ENCODE measurements at places on chromosomes 2 and 18.
A peak's percentile ranks its signal among the peaks of the same experiment; 100 is the strongest.

GRCh38 chr2:20446917-20447436 is at the start of gene RHOB:
RHOB (plus strand) TSS chr2:20447074; CDS start chr2:20447466, 392 bp downstream.
- DNase-seq, result peak; percentile 100

- no peak for DNase-seq
Measured at GRCh38 chr2:159045545-159046454, 77.4 kb downstream of the TANC1 start.

- DNase-seq, result peak; percentile 89
Measured at GRCh38 chr2:237456200-237456843, 30.7 kb upstream of the MLPH start.

DNA sequence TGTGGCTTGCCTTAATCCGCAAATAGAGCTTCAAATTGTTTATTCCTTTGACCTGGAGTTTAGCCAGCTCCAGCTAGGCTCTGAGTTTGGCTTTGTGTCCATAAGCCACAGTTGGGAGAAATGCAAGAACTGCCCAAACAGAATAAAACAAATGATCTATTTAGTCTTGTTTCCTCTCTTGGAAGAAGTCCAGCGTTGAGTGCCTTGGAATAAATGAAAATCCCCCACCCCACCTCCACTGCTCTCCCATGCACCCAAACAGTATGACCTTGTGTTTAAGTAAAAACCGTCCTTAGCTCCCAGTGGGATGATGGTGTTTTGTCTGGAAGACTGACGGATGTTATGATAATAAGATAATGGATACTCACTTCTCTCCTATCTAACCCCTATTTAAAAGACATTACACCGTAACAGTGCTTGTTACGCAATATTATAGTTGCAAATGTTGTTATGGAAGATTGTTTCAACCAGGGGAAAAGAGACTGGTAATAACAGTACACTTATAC is 3.2 kb upstream of the SERPINE2 start:
- no peak for DNase-seq

DNA sequence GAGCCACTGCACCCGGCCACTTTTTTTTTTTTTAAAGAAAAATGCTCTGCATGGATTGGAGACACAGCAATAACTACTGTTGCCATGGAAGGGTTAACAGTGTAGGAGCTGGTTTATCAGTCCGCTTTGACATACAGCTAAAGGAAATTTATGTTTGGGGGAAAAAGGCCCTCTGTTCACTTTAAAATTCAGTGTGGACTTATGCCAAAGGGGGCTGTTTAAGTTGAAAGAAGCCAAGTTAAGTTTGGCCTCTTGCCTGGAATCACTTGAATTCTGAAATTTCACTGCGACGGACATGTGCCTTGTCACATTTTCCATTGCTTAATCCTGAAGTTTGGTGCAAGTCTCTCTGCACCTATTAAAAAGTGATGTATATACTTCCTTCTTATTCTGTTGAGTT is 3.1 kb downstream of the KCNE4 start:
- DNase-seq, result no peak

- peak; percentile 68 for DNase-seq
Measured at GRCh38 chr2:109066501-109066900, 62.5 kb upstream of the SH3RF3 start.

DNA sequence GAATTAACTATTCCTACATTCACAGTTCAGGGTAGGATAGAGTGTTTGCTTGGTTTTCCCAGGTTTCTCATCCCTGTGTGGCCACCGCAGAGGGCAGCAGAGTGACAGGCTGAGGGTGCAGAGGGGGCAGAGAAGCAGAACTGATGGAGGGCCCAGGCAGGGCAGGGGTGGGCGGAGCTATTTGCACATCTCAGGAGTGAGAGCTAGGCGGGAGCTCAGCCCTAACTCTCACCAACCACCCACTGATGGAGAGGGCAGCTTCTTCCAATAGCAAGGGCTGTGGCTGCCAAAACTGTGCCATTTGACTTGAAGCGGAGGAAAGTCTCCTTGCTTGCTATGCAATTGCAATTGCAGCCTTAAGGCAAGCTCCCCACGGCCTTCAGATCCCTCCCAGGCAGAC is 12.0 kb upstream of the DARS1 start:
- no peak for DNase-seq

DNA sequence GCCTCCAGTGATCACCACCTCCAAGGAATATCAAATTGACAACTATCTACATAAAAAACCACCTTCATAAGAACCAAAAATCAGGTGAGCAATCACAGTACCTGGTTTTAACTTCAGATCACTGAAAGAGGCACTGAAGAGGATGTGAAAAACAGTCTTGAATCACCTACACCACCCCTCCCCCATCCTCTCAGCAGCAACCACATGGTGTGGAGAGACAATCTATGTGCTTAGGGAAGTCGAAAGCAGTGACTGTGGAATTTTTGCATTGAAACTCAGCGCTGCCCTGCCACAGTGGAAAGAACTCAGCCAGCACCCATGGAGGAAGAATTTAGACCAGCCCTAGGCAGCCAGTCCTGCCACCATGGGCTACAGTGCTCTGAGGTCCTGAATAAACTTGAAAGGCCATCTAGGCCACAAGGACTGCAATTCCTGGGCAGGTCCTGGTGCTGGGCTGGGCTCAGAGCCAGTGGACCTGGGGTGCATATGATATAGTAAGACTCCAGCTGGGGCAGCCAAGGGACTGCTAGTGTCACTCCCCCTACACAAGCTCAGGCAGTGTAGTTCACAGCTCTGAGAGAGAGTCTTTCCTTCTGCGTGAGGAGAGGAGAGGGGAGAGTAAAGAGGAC is 75.6 kb downstream of the ATL2 start:
- DNase-seq, result no peak

GRCh38 chr18:46809145-46809544 is 52.3 kb upstream of the ST8SIA5 start:
- DNase-seq, result no peak

- DNase-seq, result no peak
Measured at GRCh38 chr2:29064346-29064715, 10.0 kb downstream of the PCARE start.

DNA sequence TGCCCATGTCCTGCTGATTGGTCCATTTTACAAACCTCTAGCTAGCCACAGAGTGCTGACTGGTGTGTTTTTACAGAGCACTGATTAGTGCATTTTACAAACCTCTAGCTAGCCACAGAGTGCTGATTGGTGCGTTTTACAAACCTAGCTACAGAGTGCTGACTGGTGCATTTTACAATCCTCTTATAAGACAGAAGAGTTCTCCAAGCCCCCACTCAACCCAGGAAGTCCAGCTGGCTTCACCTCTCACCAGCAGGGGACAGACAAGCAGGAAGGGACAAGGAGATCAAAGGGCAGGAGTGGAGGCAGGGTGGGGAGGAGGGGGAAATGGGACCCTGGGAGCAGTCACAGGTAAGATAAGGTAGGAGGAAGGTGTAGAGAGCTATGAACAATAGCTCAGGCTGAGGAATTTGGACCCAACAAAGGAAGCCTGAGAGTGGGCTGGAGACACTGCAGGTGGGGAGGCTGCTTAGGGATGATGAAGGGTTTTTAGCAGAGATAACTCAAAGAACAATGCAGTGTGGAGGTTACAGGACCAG is 37.1 kb downstream of the SH2D6 start:
- DNase-seq, result no peak

DNA sequence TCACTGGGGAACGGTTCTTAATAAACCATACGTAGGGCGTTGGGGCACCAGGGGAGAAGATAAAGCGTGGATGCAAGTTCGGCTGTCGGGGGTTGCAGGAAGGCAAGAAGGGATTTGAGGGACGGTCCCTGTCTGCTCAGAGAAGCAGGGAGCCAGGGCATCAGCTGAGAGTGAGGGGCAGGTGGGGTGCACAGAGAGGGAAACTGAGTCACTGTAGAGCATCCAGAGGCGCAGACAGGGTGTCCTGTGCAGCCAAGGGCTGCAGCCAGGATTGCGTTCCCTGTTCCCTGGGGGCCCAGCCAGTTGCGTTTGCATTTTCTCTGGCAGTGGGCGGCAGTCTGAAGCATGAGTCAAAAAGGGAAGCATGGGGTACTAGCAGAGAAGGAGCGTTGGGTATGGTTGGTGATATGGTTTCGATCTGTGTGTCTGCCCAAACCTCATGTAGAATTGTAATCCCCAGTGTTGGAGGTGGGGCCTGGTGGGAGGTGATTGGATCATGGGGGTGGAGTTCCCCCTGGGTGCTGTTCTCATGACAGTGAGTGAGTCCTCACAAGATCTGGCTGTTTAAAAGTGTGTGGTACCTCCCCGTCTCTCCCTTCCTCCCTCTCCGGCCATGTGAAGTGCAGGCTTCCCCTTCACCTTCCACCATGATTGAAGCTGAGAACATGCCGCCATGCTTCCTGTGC is 202.9 kb downstream of the NDUFA10 start:
- DNase-seq, result no peak

GRCh38 chr2:137929519-137929916 is 34.8 kb upstream of the HNMT start:
- DNase-seq, result no peak

GRCh38 chr18:48265328-48265727 is 143.9 kb downstream of the ZBTB7C start:
- no peak for DNase-seq

- DNase-seq, result no peak
Measured at GRCh38 chr2:60424233-60424632, 129.2 kb downstream of the BCL11A start.

DNA sequence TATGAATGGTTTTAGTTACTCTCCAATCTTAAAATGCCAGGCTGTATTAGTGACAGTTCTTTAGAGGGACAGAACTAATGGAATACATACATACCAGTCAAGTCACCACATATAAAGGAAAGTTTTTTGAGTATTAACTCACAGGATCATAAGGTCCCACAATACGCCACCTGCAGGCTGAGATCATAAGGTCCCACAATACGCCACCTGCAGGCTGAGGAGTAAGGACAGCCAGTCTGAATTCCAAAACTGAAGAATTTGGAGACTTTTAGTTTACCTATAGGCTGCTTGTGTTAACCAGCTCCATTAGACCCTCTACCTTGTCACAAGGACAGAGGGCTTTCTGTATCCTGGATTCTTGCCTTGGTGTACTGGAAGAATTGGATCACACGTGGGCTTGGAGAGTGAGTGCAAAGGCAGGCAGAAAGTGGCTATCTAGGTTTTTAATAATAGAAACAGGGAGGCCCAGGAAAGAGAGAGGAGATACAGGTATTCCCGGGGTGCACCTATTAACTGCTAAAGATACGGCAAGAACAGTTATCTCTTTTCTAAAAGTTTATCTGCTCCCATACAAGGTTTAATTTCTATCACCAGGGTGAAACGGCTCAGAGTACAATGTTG is 234.9 kb upstream of the CYRIA start:
- no peak for DNase-seq

GRCh38 chr2:182066400-182067087 is 80.9 kb downstream of the PPP1R1C start:
- DNase-seq, result no peak

DNA sequence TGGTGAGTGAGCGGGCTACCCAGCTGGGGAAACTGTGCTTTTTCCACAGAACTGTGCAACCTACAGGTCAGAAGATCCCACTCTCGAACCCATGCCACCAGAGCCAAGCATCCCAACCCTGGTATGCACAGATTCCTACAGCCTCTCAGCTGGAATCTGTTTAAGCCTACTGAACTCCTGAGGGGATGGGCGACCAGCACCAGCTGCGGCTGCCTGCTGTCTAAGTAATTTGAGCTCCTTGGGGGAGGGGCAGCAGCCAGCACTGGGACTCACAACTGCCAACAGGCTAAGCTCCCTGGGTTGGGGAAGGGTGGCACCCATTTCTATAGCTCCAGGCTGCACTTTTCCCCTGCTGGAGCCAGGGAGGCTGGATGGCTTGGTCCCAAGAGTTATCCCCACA is 11.8 kb downstream of the CYP27C1 start:
- peak; percentile 75 for DNase-seq

DNA sequence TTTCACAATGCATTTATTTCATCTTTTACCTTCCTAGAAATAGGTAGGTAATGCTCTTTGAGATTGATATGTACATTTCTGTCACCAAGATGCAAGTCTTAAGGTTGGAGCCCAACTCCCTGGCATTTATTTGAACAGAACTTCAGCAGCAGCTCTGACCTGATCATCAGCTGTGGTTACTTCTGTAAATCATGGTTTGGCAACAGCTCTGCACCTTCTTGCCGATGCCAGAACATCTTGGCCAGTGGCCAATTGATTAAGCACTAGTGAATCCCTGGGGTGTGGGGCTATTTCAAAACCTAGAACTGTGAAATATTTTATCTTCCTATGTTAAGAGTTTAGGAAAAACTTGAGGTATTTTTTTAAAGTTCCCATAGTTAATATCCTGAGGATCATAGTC is 124.8 kb upstream of the NYAP2 start:
- no peak for DNase-seq

GRCh38 chr18:79186649-79187048 is 117.5 kb downstream of the ATP9B start:
- DNase-seq, result no peak

GRCh38 chr18:63783394-63783793 is 8.2 kb downstream of the SERPINB7 start:
- DNase-seq, result no peak

DNA sequence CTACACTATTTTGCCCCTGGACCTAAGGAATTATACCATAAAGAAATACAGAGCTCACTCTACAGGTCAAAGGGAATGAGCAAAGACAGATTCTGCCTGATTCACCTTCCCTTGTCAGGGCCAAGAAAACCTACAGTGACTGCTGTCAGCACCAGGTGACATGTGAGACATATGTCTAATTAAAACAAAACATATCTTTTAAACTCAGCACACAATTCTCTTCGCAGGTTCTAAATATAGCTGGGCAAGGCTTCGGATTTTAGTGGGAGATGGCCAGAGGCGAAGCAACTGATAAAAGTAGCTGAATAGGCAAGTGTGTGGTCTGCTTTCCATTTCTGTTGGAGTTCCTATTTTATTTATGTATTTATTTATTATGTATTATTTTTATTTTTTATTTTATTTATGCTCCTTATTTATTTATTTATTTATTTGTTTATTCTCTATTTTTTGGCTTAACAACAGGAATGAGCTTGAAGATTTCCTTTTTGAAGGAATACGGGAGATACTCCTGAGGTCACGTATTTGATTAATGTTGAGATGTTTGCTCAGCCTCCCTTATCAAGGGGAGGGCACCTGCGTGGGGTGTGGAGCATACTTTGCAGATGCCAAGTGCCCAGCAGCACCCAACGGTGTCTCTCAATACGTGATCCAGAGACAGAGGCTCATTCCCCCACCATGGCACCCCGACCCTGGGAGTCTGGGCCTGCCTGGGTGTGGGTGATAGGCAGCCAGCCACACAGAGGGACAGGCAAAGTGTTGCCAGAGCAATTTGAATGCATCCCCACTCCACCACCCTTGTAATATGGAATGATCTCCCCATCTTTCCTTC is 141.8 kb downstream of the RNF152 start:
- DNase-seq, result no peak

GRCh38 chr2:108074946-108075345 is 88.6 kb downstream of the SLC5A7 start:
- no peak for DNase-seq

GRCh38 chr2:11631462-11631861 is 38.5 kb downstream of the NTSR2 start:
- peak; percentile 42 for DNase-seq

DNA sequence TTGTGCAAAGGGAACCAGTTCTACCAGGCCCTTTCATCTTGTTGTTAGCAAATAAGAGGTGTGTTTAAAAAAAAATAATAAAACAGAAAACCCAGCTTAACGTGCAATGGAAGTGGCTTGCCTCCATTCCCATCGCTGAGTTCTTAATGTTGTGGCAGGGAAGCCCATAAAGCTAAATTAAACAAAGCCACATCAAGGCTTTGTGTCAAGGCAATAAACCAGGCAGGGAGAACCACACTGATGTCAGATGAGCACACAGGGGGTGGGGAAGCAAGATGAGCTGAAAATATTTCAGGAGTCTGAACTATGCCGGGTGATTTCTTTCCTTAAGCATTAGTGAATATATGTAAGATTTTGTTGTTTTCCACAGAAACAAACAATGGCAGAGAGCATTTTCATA is 73.5 kb downstream of the PHLPP1 start:
- no peak for DNase-seq
